ENCODE measurements at places on chromosomes 6 and 20. TPM values are rescaled to one million over a fixed set of nuclear protein-coding genes. Genes with fewer than 3 reads are reported as not detected.

CPXM1 gene
- 5.6 TPM for total RNA-seq

SASH1 gene
- total RNA-seq, result 12.3 TPM

FAM229B gene
- 33.0 TPM for total RNA-seq

GJA1 gene
- total RNA-seq, result 82.4 TPM

SPTLC3 gene
- 4.8 TPM for total RNA-seq

STX11 gene
- total RNA-seq, result 1.2 TPM

CGAS gene
- total RNA-seq, result 8.2 TPM

TXLNB gene
- total RNA-seq, result 0.15 TPM

DEFB112 gene
- not detected for total RNA-seq

C6orf163 gene
- 0.34 TPM for total RNA-seq

CALHM4 gene
- total RNA-seq, result not detected

C6orf58 gene
- total RNA-seq, result not detected

HLA-DQB1 gene
- not detected for total RNA-seq

PREX1 gene
- total RNA-seq, result 3.6 TPM

MYMX gene
- not detected for total RNA-seq

WFDC8 gene
- total RNA-seq, result not detected

COL9A1 gene
- total RNA-seq, result not detected

BPIFA1 gene
- total RNA-seq, result not detected

RIN2 gene
- 18.2 TPM for total RNA-seq

SAPCD1 gene
- total RNA-seq, result 5.8 TPM

NNAT gene
- total RNA-seq, result 32.0 TPM

SIM1 gene
- not detected for total RNA-seq

IL17A gene
- not detected for total RNA-seq

JPH2 gene
- under 0.01 TPM for total RNA-seq

MCCD1 gene
- not detected for total RNA-seq

VSTM2L gene
- 1.5 TPM for total RNA-seq

DLL1 gene
- 0.17 TPM for total RNA-seq

NKAPL gene
- 1.3 TPM for total RNA-seq

TNF gene
- not detected for total RNA-seq

TREM2 gene
- total RNA-seq, result not detected

WFDC10B gene
- not detected for total RNA-seq

TRIM10 gene
- not detected for total RNA-seq

VSX1 gene
- not detected for total RNA-seq

GPX5 gene
- not detected for total RNA-seq

TCP11 gene
- total RNA-seq, result 0.15 TPM

BPI gene
- not detected for total RNA-seq

TMEM217 gene
- not detected for total RNA-seq

SAMD10 gene
- 4.5 TPM for total RNA-seq

SMLR1 gene
- total RNA-seq, result not detected

All from bronchus fibroblast of lung (primary cell).